Large intestine (tissue), 12 donors: ENCODE measurements at places on chromosomes 1 and 21. TPM values are rescaled to one million over a fixed set of nuclear protein-coding genes. Genes with fewer than 3 reads are reported as not detected.

DNA sequence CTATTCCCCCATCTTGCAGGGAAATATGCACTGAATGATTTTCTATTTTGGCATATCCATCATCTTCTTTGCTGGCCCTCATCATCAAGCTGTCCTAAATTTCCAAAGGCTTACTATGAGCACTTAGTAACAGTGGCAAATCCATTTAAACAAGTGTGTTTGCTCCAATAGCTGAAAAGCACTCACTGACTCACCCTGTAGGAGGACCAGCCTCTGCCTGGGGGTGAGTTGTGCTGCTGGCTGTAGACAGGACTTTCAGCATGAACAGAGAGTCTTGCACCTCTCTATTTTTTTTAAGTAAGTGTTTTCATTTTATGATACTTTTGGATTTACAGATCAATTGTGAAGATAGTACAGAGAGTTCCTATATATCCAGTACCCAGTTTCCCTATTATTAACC, 97.3 kb downstream of the SLC35F3 start:
- no peak for DNase-seq

DNA sequence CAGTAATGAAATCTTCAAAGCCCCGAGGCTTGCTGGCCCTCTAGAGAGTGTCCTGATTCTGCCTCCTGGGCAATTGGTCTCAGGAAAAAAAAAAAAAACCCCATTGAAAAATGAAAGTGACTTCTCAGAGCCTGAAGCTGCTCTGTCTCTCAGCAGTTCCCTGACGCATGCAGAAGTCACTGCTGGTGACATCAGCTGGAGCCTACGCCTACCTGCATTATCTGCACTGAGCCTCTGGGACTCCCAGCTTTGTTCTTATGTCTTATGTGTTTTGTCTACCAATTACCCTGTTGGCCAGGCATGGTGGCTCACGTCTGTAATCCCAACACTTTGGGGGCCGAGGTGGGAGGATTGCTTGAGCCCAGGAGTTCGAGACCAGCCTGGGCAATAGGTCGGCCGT, 10.1 kb upstream of the SLC25A33 start:
- DNase-seq = peak; percentile 68

DNA sequence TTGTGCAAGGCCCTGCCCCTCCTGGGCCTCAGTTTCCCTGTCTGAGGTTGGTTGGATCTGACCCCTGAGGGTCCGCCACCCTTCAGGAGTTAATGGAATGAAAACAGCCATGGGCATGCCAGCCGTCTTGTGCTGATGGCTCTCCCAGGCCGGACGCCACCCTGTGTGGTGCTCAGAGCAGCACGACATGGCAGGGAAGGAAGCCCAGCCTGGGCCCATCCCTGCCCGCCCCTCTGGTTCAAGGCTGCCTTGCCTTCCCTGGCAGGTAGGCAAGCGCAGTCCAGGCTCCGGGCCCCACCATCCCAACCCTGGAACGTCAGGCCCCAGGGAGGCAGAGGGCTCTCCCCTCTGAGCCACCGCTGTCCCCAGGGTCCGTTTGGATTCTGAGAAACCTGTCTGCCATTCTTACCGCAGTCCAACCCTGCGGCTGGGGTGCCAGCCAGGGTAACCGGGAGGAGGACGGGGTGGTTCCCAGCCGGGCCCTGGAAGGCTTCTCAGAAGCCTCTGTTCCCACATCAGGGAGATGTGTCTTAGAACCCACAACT, 108.5 kb upstream of the IFFO2 start:
- no peak for DNase-seq

- DNase-seq = no peak
Observed at GRCh38 chr1:64098436-64098835, 105.0 kb upstream of the UBE2U start.

- no peak for DNase-seq
Observed at GRCh38 chr1:236893626-236894545, 98.8 kb downstream of the MTR start.

DNA sequence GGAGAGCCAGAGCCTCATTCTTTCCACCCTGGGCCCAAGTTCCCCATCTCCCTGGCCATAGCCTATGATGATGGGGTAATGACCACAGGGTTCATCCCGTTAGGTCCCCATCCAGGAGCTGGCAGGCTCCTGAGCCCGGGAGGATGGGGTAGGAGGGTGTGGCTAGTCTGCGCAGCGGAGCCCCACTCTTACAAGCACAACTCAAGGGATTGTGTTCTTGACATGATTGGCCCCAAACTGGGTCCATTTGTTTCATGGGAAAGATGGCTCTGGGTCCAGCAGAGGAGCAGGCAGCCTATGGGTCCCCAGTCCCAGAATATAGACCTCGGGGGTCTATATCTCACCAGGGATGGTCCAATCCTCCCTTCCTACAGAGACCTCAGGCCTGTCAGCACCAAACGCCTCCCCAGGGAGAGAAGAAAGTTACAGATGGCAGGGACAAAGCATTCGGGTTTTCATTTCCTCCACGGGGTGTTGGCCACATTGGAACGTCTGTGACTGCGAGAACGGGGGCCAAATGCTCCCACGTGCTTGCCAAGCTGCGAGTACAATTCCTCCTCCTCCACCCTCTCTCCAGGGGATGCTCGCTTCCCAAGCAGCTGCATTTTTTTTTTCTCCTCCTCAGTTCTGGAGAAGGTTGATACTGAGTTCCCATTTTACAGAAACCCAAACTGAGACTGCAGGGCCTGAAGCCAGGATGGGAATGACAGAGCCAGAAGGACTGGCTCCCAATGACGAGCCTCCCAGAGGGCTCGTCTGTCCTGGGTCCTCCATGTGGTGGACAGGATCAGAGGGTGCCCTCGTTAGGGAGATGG, 71.0 kb downstream of the DHRS3 start:
- no peak for DNase-seq

DNA sequence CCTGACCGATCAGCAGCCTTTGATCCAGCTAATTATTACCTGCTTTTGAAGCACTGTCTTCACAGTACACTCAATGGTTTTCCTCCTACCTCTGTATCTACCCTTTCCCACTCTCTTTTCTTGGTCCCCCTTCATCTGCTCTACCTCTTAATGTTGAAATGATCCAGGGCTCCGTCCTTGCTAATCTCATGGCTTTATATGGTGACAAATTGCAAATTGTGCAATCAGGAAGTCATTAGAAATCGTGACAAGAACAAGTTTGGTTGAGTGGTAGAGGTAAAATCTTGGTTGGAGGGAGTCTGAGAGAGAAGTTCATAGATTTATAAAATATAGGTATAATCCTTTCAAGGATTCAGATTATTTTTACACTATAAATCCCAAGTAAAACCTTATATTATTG, 9.6 kb upstream of the CYB5R1 start:
- no peak for DNase-seq

GRCh38 chr1:47593013-47593568, 155.2 kb downstream of the FOXD2 start:
- no peak for DNase-seq

DNA sequence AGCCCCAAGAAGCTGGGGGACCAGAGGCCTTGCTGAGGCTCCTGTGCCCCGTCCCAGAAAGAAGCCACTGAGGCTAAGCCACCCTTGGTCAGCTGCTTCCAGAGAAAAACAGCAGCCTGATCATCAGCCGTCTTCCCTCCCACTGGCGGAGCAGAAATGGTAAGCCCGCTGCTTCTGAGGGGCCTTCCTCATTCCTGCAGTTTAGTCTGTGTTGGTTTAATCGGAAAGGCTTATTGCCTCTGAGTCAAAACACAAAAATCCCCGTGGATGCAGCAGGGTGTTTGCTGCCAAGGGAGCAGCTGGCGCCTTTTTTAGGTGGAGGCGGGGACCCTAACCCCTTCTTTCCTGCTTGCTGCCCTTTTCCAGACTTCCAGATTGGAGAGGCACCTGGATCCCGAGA, 33.9 kb downstream of the SPSB1 start:
- no peak for DNase-seq

GRCh38 chr1:231682779-231683178, 56.2 kb downstream of the DISC1 start:
- DNase-seq = no peak

DNA sequence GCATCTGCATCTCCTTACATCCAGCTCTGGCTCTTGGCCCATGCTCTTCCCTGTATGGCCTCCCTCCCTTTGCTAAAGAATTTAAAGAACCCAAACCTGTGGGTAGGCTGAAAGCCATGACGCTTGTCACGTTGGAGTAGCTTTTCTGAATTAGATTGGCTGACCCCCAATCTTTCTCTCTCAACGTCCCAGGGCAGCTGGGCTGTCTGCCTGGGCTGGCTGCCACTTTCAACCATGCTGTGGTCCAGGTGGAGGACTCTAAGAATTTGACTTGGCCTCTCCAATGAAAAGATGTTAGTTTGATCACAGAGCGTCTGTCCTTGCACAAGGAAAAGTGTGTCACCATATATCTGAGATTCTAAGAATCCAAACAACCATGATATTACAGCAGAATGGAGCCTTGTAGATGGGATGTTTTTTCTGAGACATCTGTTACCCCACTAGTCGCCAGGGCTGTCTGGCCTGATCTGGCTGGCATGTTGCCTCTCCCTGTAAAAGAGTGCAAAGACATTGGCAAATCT, 6.5 kb upstream of the IGSF3 start:
- DNase-seq = no peak

DNA sequence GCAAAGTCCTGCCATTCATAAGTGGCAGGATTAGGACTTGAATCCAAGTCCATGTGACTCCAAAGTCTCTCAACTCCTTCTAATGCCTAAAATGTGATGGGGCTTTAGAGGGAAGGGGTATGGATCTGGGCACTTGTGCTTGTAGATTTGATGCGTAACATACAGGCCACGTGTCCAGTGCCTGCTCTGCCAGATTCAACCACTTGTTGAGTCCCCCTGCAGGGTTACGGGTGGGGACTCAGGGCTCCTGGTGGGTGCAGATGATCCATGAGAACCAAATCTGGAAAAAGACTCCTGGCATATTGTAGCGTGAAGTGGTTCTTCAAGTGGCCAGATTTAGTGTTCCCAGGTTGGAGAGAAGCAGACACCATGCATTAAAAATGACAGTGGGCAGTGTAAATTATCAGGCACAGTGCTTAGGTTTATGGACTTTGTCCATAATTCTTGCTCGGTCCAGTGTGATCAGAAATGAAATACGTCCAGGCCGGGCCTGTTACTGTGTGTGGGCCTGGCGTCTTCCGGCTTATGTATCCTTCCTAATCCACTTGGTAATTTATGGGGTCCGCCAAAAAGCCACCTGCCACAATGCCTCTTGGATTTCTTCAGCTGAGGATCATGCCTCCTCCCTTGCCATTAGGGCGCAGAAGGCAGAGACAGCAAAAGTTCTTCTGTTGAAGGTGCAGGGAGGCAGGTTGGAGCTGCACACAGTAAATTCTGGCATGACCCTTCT, 51.2 kb upstream of the LRP8 start:
- no peak for DNase-seq

GRCh38 chr21:45482899-45483821, 59.1 kb downstream of the SLC19A1 start:
- no peak for DNase-seq

GRCh38 chr1:26820784-26821269, 5.7 kb upstream of the ZDHHC18 start:
- DNase-seq = no peak

DNA sequence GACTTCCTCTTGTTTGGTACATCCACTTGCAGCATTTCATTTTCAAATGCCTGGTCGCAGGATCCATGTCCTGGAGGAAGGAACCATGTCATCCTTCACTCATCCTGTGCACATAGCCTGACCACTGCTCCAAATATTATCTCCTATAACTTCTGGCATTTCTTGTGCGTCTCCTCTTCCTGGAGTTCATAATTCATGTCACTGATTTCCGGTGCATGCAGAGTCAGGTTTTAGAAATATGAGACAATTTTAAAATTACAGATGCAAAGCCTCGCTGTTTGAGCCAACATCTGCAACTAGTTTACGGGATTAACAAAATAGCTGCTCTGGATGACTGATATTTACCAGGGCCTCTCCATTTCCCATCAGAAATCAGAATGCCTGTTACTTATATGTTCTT, 268.1 kb downstream of the DNM3 start:
- no peak for DNase-seq

GRCh38 chr1:16152481-16153087, 3.3 kb downstream of the EPHA2 start:
- no peak for DNase-seq

- no peak for DNase-seq
Observed at GRCh38 chr1:198443365-198444233, 96.9 kb downstream of the ATP6V1G3 start.

DNA sequence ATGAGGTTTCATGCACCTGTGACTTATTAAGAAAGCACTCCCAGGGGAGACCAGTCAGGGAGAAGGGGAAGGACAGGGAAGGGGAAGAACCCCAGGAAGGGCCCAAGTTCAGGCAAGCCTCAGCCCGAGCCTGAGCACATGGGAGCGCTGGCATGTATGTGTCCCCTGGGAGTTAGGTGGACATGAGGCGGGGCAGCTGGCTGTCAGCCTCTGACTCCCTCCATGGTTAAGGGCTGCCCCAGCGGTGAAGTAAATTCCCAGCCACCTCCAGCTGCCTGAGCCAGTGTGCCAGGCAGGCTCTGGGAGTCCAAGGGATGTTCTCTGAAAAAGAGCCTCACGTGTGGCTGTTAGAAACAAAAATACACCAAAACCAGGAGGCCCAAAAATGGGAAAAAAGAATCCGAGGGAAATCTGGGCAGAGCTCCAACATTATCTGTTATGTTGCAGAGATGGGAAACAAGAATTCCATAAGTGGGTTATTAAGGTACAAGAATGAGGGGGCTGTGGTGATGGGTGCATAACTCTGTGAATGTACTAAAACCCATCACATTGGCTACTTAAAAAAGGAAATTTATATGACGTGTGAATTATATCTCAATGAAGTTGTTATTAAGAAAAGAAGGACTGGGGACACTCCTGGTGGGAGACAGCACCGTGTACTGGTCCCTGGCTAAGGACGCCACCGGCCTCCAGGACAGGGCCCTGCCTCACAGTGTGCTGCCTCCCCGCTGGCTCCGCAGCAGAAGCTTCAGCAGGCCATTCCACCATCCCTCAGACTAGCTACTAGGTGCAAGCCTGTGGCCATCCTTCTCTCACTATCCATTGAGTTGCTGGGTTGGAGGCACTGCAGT, 18.7 kb downstream of the DMRTB1 start:
- no peak for DNase-seq

GRCh38 chr1:20702416-20702815, 15.4 kb downstream of the KIF17 start:
- DNase-seq = no peak

DNA sequence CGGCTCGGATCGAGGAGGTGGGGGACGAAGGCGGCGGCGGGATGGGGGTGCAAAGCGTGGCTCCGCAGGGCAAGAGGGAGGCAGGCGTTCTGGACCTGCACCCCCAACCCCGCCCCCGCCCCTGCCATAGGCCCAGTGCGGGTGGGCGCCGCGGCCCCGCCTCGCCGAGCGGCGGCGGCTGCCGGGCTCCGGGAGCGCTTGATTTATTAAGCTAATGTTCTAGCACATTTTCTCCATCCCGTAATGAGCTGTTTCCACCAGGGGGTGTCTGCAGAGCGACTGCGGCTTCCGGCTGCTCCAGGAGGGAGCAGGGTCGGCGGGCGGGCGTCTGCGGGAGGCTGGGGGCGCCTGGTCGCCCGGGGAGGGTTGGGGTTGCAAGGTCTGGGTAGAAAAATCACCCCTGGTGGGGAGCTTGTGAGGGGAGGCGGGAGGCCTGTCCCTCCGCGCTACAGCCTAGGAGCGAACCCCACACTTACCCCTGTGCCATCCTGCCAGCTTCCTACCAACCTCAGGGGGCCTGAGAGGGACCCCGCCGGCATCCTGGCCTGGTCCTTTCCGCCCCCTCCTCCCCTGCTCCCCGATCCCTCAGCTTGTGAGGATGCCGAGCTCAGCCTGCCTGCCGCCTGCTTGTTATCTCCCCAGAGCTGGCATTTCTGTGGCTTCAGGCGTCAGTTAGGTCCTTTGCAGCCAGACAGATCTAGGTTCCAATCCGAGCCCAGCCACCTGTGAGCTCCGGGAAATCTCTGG, 48.5 kb upstream of the ACOT11 start:
- peak; percentile 60 for DNase-seq

AMY1B gene
- not detected for polyA plus RNA-seq

TMEM269 gene
- 0.10 TPM for polyA plus RNA-seq

TAS1R3 gene
- polyA plus RNA-seq = 0.69 TPM

AXDND1 gene
- polyA plus RNA-seq = 0.36 TPM

AGMAT gene
- 51.9 TPM for polyA plus RNA-seq
